ENCODE measurements at places on chromosomes 4 and X.

GRCh38 chrX:40247848-40248622, 150.3 kb upstream of the BCOR start:
- DNase-seq, result no peak

GRCh38 chrX:133923113-133923512, 62.3 kb downstream of the GPC3 start:
- no peak for DNase-seq

GRCh38 chrX:45852884-45853283, 652.2 kb upstream of the DIPK2B start:
- DNase-seq, result no peak

- DNase-seq, result peak; percentile 23
Observed at GRCh38 chr4:102780476-102781144, 19.8 kb upstream of the MANBA start.

GRCh38 chr4:78756137-78756536, 20.0 kb upstream of the BMP2K start:
- no peak for DNase-seq

- no peak for DNase-seq
Observed at GRCh38 chr4:182380771-182381181, 137.6 kb downstream of the TENM3 start.

DNA sequence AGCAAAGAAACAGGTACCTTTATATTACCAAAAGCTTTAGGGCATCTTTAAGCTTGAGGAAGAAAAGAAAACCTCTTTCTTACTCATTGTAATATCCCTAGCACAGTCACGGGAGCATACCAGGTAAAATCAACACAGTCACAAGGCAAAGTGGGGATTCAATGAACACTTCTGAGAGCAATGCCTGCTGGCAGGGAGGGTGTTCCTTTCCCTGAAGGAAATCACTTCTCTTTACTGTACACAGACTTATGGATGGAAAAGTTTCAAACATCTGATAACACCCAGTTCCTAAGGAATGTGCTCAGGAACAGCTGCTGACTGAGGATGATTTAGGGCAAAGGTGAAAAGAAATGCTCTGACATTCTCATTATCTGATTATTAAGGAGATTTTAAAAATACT, 94.8 kb downstream of the MAML3 start:
- DNase-seq, result no peak

DNA sequence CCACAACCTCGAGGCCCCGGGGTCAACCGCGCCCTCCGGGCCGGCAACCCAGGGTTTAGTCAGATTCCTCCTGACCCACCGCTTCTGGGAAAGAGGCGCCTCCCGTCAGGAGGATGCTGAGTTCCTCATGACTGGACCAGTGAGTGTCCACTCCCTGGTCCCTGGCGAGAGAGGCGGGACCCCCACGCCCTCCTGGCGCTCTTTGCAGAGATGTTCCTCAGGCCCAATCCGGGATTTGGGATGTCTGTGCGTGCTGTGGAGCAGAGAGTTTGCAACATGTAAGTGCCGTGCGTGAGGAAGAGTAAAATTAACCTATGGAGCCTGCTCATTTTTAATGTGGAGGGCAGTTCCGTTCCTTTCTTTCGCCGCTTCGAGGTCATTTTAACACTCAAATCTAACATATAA, 824 bp upstream of the UGDH start:
- DNase-seq, result no peak

GRCh38 chrX:25175743-25176142, 160.0 kb upstream of the ARX start:
- no peak for DNase-seq

DNA sequence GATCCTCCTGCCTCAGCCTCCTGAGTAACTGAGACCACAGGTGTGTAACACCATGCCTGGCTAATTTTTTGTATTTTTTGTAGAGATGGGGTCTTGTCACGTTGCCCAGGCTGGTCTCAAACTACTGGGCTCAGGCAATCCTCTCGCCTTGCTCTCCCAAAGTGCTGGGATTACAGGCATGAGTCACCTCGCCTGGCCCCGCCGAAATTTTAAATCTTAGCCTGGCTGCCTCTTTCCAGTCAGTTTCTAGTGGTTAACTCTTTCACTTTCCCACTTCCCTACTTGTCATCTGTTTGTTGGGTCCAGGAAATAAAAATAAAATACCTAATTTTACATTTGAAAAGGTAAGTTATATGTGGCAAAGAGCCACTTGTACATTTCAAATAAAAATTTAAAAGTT, 62.4 kb downstream of the TMEM165 start:
- DNase-seq, result no peak

- peak; percentile 22 for DNase-seq
Observed at GRCh38 chrX:56763556-56764152, 34.6 kb downstream of the NBDY start.

DNA sequence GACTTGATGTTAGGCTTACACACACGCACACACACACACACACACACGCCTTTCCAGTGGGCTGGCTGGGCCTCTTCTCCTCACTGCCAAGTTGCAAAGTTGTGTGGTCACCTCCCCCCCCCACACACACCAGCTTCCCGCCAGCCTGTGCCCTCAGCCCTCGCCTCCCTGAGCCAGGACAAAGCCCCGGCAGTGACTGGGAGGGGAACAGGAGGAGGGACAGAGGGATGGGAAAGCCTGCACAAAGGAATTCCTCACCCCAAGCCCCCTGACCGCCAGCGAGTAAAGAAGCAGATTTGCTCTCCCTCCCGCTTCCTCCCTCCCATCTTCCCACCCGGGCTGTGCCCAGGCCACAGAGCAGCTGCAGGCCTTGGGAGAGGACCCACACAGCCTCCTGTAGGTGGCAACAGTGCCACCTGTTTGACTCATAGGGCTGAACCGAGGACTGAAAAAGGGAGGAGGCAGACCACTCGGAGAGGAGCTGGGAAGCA, at the start of gene GDPD2:
Gene GDPD2, plus strand, starts transcription at position 464 of the 491 bp plus-strand sequence. CDS start 1,671 bp downstream, outside the sequence.
- no peak for DNase-seq

GRCh38 chrX:12245650-12246645, 107.7 kb downstream of the FRMPD4 start:
- no peak for DNase-seq

DNA sequence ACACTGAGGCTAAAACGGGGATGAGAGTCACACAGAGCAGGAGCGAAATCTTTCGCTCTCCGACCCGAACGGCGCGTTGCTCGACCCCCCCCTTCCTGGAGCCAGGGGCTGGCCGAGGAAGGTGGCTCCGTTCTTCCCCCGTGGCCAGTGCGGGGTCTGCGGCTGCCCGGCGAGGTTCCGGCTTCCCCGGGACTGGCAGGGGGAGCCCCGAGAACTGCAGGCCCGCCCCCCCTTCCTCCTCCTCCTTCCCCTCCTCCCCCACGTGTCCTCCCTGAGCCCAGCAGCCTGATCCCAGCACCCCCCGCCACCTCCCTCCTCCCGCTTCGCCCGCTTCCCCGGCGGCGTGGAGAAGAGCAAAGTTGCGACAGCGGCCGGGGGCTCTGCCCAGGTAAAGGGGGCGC, 2.4 kb upstream of the BCORL1 start:
- DNase-seq, result no peak

DNA sequence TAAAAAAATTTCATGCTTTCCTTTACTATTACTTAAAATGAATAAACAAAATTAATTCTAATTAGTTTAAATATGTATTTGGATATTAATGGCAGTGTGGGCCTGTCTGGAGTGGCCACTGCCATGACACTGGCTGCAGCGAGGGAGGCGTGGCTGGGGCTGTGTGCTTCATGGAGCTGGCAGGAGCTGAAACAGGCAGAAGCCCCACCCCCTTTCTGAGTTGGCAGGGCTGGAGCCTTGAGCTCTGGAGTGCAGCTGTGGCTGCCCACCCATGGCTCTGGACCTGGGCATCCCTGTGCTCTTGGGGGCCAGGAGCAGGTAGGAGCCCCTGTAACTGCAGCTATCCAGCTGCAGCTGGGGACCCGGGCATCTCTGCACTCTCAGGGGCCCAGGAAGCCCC, 8.2 kb upstream of the HSD17B11 start:
- DNase-seq, result no peak

DNA sequence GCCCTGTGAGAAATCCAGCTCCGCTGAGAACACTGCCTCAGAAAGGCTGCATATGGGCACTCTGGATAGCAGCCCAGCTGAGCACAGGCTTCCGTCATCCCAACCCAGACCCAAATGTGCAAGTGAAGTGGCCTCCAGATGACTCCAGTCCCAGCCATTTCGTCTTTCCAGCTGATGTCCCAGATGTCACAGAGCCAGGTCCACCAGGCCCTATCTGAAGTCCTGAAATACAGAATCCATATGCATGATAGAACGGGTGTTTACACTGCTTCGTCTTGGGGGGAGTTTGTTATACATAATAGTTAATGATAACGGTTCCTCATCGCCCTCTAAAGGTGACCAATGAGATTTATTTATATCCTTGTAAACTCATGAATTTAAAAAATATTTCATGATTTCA, 72.6 kb upstream of the TRIM2 start:
- DNase-seq, result no peak

- DNase-seq, result peak; percentile 13
Observed at GRCh38 chrX:76253432-76253831, 80.6 kb downstream of the PBDC1 start.

- DNase-seq, result no peak
Observed at GRCh38 chrX:79162076-79162475, 17.6 kb downstream of the GPR174 start.

GRCh38 chrX:8864161-8864560, 63.0 kb upstream of the FAM9A start:
- DNase-seq, result no peak

DNA sequence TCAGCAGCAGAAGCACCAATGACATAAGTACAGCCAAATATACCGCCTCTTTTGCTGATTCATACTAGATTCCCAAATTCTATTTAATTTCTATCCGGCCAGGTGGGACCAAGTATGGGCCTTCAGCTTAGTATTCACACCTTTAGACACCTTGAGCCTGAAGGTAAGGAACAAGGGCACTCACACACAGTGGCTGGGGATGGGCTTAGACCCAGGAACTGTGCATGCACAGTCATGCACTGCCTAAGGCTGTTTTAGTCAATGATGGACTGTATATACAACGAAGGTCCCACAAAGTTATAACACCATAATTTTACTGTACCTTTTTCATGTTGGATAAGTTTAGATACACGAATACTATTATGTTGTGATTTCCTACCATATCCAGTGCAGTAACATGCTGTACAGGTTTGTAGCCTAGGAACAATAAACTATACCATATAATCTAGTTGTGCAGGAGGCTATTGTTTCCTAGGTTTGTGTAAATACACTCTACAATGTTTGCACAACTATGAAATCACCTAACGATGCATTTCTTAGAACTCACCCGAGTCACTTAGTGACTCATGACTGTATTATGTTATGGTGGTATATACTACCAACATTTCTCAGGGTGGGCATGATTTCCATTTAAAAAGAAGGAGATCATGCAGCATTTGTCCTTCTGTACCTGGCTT, 9.7 kb upstream of the CLNK start:
- no peak for DNase-seq

GRCh38 chr4:18840481-18840880, 818.9 kb upstream of the LCORL start:
- DNase-seq, result no peak

GRCh38 chr4:164252286-164252685, 501.6 kb upstream of the SMIM31 start:
- DNase-seq, result no peak

- no peak for DNase-seq
Observed at GRCh38 chr4:109041463-109042360, 260.7 kb downstream of the COL25A1 start.

DNA sequence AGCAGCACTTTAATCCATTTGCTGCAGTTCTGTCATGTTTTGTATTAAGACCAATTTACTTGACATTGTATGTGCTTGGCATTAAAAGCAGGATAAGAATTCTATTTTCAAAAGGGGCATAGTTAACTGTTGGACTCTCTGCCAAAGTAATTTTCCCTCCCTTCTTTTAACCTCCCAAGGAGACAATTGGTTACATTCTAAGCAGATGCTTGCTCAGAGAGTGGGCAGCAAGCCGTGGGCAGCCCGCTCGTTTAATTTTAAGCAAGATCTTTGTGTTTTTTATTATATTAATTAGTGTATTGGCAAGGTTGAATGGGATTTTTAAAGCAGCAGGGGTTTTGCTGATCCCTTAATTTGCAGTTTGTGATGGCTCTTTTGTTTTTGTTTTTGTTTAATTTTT, 37.1 kb upstream of the KLHL8 start:
- no peak for DNase-seq

DNA sequence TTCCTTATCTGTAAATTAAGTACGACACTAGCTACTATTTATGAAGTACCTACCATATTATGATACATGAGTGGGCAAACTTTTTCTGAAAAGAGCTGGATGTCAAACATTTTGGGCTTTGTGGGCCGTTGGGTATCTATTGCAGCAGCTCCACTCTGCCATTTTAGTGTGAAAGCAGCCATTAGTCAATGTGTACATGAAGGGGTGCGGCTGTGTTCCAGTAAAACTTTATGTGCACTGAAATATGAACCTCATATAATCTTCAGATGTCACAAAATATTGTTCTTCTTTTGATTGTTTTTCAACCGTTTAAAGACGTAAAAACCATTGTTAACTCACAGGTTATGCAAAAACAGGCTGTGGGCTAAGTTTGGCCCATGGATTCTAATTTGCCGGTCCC, 14.1 kb downstream of the PRPS2 start:
- DNase-seq, result no peak

- no peak for DNase-seq
Observed at GRCh38 chr4:75135068-75135825, 202.3 kb downstream of the PARM1 start.

DNA sequence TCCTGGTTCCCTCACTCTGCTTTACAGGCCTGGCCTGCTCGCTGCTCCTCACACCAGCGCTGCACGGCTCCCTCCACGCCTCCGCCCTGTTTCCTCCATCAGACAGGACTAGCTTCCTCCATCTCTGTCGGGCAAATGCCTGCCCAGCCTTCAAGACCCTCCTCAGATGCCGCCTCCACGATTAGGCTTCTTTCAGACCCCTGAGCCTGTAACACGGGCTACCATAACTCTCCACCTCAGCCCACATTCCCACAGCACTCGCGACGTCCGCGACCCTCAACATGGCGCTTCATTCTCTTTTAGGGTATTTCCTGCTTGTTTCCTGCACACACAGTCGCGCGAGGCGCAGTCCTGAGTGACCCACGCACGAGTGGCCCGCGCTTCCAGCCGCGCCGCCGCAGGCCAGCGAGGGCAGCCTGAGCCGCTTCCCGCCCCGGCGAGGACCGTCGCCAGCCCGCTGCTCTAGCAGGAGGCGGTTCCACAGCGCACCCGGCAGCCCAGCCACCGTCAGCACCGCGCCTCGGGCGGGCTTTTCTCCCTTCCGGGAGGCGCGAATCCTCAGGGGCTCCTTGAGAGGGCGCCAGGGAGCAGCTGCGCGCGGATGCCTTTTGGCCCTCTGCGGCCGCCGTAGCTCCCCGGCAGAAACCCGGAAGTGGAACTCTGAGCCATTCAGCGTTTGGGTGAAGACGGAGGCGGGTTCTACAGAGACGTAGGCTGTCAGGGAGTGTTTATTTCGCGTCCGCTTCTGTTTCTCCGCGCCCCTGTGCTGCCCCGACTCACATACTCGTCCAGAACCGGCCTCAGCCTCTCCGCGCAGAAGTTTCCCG, at the start of gene FRG1:
Gene FRG1, plus strand, starts transcription at position 695 of the 827 bp plus-strand sequence. CDS start 138 bp downstream, outside the sequence.
- DNase-seq, result peak; percentile 95

DNA sequence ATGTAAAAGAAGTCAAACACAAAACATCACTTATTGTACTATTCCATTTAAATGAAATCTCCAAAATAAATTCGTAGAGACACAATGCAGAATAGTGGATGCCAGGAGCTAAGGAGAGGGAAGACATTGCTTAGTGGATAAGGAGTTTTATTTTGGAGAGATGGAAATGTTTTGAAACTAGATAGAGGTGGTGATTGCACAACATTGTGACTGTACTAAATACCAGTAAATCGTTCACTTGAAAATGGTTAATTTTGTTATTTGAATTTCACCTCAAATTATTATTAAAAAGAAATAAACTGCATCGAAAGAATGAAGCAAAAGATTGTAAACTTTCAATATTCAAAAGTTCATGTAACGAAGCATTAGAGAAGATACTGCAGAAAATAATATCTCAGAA, 9.7 kb upstream of the ACSL4 start:
- no peak for DNase-seq
